ENCODE measurements at places on chromosomes 6 and 20.
A peak's percentile ranks its signal among the peaks of the same experiment; 100 is the strongest.

DNA sequence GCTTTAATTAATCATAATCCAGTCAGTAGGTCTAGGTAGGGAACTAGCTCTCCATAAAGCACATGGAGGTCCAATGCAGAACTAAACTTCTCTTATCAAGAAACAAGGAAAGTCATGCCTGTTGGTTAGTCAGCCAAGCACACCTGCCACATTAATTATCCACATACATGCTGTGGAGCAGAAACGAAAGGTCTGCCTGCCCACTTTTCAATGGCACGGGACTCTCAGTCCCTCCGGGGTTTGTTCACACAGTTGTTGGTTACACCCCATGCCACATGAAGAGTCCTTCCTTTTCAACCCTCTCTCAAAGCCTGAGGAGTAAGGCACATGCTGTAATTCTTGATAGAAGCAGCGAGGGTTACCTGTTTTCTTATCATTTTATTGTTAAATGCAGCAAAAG is 1096.4 kb upstream of the MAP3K7 start:
- no peak for DNase-seq

- no peak for DNase-seq
Measured at GRCh38 chr6:31479933-31480535, 17.9 kb upstream of the MICB start.

- no peak for DNase-seq
Measured at GRCh38 chr20:51749674-51750036, 18.5 kb downstream of the ATP9A start.

- peak; percentile 27 for DNase-seq
Measured at GRCh38 chr20:62122654-62123449, 577 bp downstream of the LSM14B start.

DNA sequence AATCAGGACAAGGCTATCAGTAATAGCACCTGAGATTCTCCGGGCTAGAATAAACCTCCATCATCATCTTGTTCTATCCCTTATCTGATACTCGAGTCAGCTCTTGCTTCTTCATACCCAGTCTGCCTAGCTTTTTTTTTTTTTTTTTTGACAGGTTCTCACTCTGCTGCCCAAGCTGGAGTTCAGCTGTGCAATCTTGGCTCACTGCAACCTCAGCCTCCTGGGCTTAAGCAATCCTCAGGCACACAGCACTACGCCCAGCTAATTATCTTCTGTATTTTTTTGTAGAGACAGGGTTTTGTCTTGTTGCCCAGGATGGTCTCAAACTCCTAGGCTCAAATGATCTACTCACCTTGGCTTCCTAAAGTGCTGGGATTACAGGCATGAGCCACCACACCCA is 19.5 kb downstream of the SRSF6 start:
- no peak for DNase-seq

DNA sequence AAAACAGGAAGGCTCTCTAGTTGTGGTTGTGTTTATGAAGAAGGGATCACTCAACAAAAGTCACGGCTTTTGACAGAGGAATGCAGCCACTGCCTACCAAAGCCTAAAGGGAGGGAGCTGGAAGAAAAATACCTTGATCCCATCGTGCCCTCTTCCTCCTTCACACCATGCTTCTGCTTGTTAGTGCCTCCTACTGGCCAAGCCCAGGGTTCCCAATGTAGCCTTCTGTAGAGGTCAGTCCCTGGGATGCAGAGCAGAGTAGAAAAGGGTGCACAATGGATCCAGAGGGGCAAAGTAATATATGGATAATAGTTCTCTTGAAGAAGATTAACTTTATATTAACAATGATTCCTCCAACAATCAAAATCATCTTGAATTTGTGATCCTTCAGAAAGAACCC is 293.5 kb upstream of the FERMT1 start:
- DNase-seq = no peak

DNA sequence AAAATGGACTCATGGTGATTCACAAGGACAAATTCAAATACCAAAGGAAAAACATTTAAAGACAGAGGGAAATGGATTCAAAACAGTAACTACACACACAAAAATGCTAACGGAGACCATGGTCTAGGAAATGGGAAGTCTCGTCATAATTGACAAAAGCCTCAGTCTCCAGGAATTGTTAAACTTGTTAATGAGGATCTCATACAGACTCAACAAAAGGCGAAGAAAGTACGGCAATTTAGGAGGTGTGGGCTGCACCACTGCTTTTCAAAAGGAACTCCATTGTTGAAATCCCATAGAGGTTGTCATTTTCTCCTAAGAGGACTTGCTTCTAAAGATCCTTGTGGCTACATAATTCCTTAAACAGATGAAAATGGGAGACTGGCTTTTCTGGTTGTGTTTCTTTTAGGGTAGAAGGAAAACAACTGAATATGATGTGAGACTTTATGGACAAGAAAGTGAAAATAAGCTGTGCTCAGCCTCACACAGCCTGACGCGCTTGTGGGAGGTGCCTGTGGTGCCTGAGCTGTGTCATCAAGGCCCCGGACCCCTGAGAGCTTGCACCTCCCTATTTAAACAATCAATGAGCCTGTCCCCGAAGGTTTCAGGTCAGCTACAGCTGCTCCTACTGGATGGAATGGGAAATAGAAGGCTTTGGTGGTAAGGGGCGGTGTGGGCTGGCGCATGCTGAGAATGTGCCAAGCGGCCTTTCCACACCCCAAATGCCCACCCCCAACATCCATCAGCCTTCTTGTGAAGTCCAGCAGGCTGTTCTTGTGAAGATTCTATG is 2.5 kb upstream of the CLDN20 start:
- no peak for DNase-seq

- no peak for DNase-seq
Measured at GRCh38 chr6:159832946-159833345, 32.9 kb downstream of the PNLDC1 start.

DNA sequence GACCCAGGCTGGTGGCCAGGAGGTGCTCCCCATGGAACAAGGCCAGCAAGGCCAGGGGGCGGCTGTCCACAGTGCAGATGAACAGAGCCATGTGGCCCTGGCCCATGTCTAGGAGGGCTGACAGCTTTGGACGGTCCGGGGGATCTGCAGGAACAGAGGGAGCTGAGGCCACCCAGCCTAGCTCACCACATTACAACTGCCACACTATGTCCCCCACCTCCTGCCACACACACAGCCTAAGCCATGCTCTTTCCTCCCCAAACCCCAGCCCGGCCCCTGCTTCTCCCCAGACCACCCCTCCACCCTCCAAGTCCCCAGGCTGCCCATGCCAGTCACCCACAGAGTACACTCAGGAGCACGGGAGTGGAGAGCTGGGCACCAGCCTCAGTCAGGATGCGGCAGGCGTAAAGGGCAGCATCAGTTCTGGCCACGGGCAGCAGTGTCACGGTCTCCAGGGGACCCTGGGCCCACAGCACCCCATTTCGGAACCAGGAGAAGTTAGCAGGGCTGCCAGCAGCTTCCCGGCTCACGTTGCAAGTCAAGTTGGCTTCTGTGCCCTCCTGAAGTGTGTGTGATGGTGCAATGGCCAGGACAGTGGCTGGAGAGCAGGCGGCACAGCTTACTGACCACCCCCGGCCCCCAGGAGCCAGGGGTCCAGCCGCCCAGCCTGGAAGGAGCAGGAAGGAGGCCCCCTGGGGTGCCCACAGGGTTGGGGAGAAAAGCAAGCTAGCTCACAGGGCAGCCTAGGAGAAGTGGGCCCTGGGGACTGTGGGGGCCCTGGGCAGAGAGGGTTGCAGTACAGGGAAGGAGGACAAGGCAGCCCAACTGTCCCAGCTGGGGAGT is 15.2 kb upstream of the ADAM33 start:
- DNase-seq = no peak

DNA sequence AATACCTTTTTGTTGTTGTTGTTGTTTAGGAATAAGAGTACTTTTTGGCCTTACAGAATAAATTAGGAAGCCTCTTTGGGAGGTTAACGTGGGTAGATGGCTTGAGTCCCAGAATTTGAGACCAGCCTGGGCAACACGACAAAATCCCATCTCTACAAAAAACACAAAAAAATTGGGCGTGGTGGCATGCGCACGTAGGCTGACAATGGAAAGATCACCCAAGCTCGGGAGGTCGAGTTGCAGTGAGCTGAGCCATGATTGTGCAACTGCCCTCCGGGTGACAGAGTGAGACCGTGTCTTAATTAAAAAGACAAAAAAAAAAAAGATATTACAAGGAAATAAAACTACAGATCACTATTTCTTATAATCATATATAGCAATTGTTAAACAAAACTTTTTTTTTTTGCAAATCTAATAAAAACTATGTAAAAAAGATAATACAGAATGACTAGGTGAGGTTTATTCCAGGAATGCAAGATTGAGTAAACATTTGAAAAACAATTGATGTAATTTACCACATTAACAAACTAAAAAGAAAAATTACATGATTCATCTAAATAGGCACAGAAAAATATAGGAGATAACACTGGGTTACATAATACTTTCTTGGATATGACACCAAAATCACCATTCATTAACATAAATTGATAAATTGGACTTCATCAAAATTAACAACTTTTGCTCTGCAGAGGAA is 43.6 kb upstream of the ASCC3 start:
- no peak for DNase-seq

GRCh38 chr6:39361657-39362486 is 39.4 kb upstream of the KCNK16 start:
- peak; percentile 2 for DNase-seq

DNA sequence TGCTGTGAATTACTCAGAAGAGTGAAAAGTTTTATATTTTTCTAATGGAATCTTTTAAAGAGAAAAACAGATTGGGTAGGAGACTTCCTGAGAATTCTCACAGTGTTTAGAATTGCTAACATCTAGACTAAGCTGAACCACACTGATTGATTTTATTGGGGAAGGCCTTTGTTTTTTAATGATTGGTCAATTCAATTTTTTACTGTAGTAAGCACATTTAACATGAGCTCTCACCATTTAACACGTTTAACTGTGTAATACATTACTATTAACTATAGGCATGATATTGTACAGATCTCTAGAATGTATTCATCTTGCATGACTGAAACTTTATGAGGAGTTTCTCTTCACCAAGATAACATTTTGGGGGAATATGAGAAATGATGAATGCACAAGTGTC is 987.3 kb downstream of the PHF3 start:
- DNase-seq = no peak

DNA sequence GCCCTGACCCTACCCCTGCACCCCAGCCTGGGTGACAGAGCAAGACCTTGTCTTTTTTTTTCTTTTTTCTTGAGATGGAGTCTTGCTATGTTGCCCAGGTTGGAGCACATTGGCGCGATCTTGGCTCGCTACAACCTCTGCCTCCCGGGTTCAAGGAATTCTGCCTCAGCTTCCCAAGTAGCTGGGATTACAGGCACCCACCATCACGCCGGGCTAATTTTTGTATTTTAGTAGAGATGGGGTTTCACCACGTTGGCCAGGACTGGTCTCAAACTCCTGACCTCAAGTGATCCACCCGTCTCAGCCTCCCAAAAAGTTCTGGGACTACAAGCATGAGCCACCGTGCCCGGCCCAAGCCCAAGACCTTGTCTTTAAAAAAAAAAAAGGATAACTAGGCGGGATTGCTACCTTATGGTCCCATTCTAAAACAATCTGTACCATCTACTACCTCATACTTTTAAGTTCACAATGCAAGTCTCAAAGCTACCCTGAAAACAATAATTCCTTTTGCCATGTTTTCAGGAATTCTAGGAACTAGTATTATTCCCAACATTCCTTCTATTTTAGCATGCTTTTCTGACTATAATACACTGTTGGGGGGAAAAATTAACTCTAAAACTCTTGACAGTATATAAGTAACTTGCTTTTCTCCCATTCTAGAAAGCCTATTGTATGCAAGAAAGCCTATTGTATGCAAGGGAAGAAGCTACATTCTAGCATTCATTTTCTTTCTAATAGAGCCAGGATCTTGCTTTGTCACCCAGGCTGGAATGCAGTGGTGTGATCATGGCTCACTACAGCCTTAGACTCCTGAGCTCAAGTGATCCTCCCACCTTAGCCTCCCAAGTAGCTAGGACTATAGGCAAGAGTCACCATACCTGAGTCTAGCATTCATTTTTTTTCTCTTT is 6.6 kb downstream of the TUBB start:
- DNase-seq = no peak

GRCh38 chr20:26276554-26277210 is 580.0 kb upstream of the ZNF337 start:
- no peak for DNase-seq

GRCh38 chr6:104940238-104940892 is 16.5 kb upstream of the LIN28B start:
- DNase-seq = no peak
